SW480 (cell line): ENCODE measurements at places on chromosomes 1 and 21.

- no peak for DNase-seq
These were observed 627.4 kb downstream of the LMO4 start for GRCh38 chr1:87956072-87956471.

DNA sequence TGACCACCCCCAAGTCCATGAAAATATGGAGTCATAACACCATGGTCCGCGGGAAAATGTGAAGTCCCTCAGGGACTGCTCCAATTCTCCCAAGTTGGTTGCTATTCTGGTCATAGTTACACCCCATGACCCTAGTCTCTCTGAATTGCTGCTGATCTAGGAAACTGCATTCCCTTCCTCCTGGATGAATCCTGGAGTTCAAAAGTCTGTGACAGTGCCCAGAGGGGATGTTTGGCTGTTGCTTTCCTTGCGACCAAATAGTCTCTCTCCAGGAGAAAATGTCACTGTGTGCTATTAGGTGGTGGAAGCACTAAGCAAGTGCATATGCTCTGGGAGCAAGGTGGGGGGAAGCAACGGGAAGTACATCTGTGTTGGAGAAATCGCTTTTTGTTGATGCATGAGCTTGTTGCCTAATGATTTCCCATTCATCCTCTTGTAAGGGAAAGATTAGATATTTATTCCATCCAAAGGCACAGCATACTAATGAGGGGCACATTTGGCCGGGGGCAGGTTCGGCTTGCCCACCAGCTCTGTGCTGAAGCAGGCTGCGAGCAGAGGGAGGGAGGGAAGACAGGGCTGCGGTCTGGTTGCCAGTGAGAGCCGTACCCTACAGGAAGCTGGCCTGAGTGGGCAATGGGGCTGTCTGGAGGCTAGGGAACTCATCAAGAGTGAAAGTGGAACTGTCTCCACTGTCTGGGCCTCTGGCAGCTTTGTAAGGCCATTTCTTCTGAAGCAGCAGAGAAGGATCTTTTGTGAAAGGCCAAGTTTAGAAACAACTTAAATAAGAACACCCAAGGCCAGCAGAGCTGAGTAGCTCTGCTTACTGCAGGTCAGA lies 27.2 kb downstream of the SYT6 start:
- no peak for DNase-seq

DNA sequence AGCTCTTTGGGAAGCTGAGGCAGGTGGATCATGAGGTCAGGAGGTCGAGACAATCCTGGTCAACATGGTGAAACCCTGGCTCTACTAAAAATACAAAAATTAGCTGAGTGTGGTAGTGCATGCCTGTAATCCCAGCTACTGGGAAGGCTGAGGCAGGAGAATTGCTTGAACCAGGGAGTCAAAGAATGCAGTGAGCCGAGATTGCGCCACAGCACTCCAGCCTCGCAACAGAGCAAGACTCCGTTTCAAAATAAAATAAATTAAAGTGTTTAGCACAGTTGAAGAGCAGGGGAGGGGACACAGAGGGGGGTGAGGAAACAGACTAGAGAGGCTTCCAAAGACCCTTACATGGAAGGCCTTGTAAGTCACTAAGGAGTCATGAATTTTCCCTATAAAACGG lies 131.2 kb upstream of the SPATA6 start:
- no peak for DNase-seq

- no peak for DNase-seq
These were observed 10.6 kb downstream of the PTPRC start for GRCh38 chr1:198649232-198649967.

DNA sequence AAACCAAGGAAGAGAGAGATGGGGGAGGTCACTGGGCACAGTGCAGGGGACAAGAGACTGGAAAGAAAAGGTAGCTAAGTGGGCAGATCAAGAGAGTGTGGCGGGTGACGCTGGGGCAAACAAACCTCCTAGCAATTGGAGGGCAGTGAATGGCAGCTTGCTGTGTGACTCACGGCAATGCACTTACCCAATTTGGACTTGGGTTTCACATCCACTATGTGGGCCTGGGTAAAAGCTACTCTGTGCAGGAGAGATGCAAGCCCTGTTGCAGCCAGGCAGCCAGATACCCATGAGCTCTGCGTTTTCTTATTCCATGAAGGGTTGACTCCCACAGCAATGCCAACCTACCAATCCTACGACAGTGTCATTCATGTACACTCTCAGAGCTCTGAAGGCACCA lies 9.5 kb downstream of the PLXNA2 start:
- DNase-seq, result no peak

DNA sequence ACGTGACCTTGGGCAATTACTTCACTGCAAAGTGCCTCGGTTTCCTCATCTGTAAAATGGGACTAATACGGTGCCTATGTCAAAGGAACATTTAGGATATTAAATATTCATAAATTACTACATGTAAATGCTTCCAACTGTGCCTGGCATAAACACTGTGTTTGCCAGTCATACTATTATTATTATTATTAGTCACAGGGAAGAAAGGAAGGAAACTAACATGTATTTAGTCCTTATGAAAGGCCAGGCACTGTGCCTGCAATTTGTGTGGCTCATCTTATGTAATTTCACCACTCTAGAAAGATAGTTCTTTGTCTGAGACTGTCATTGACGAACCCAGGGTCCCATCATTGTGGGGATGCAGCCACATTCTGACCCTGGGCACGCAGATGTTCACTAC lies 45.0 kb downstream of the EPHB2 start:
- DNase-seq, result no peak

GRCh38 chr1:58755468-58755872 lies 28.4 kb downstream of the JUN start:
- DNase-seq, result peak; percentile 84
